Brain (organoid and tissue), 16 donors: ENCODE measurements at places on chromosomes 2 and 18.

GRCh38 chr2:204331988-204332387, 213.3 kb upstream of the PARD3B start:
- no peak for DNase-seq

GRCh38 chr18:68839701-68840100, 41.8 kb downstream of the CCDC102B start:
- no peak for DNase-seq

DNA sequence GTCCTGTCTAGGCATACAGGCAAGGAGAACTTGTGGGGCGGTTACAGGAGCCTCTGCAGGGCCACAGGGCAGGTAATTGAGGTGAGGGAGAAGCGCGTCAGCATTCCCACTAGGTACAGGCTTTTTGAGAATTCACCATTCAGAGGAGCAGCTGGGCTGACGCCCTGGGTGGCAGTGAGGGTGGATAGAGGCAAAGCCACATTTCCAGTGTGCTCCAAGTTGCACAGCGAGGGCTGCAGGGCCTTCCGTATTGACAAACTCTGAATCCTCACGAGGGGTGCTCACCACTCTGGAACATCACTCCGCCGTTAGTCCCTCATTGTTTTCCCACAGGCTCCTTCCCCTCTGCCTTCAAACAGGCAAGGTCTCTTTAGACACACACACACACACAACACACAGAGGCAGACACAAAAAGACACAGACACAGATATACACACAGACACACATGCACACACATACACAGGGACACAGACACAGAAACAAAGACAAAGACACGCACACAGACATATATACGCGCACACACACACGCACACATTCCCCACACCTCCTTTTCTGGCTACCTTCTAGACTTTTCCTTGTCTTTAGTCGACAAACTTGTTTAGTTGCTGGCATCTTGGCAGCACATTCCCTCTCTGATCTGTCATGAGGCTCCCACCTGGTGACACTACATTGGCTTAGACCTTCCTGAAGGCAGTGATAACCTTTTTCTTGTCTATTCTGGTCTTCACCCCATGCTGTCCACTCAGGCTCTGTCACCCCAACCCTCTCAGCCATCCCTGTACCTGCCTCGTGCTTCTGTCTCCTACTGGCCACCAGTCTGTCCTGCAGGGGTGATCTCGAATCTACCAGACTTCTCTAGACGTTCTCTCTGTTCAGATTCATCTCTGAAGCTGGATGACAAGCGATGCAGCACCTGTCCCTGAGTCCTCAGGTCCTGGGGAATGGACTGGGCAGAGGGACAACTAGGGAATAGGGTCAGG, 136.8 kb downstream of the ALPK2 start:
- no peak for DNase-seq

DNA sequence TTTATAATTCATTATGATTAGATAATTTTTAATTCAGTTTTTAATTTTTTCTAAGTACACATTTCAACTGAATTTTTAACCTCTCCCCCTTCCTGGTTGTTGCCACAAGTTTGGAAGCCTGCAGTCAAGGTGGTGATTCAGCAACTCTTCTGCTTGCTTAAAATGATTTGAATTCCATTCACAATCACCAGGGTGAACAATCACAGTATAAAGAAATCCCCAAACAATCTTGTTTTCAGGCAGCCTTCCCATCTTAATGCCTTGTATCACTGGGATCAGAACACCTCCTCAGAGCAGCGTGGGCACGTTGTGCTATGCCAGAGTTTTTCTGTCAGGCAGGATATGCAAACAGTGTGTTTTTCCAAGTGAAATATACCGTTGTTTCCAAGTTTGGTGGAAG, 46.7 kb upstream of the BARD1 start:
- no peak for DNase-seq

GRCh38 chr2:20649576-20649975, 1.3 kb downstream of the HS1BP3 start:
- no peak for DNase-seq

- no peak for DNase-seq
Observed at GRCh38 chr18:62066102-62066818, 120.6 kb downstream of the PIGN start.

GRCh38 chr2:28772351-28772750, 20.7 kb downstream of the PPP1CB start:
- DNase-seq = no peak

DNA sequence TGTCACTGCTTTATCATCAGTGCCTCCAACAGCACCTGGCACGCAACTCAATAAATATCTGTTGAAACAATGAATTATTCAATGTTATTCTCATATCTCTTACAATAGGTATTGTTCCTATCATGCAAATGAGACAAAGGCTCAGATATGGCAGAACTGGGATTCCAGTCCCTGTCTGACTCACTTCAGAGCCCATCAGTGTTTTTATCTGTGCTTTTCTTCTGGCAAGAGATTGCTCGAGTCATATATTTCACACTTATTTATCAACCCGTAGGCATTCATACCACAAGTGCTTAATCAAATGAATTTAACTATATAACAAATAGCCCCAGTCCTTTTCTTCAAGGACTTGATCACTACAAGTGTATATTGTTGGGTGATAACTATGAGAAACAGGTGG, 76.4 kb upstream of the TSPYL6 start:
- no peak for DNase-seq

- no peak for DNase-seq
Observed at GRCh38 chr18:1050012-1050657, 145.5 kb downstream of the ADCYAP1 start.

- no peak for DNase-seq
Observed at GRCh38 chr2:63765117-63765516, 76.6 kb upstream of the UGP2 start.

DNA sequence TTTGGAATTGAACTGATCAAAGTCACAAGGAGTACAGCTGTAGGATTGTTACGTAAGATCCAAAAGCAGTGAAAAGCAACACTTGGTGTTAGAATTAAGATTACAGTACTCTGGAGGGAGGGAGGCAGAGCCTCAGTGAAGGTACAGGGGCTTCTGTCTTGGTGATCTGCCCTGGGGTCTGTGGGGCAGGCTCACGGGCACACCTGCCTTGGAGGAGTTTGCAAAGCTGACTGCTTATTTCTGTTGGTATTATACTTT, 114.9 kb downstream of the NCK2 start:
- no peak for DNase-seq

- no peak for DNase-seq
Observed at GRCh38 chr2:198097630-198098029, 293.2 kb downstream of the PLCL1 start.

GRCh38 chr18:37207343-37207742, 358.3 kb downstream of the CELF4 start:
- DNase-seq = no peak

DNA sequence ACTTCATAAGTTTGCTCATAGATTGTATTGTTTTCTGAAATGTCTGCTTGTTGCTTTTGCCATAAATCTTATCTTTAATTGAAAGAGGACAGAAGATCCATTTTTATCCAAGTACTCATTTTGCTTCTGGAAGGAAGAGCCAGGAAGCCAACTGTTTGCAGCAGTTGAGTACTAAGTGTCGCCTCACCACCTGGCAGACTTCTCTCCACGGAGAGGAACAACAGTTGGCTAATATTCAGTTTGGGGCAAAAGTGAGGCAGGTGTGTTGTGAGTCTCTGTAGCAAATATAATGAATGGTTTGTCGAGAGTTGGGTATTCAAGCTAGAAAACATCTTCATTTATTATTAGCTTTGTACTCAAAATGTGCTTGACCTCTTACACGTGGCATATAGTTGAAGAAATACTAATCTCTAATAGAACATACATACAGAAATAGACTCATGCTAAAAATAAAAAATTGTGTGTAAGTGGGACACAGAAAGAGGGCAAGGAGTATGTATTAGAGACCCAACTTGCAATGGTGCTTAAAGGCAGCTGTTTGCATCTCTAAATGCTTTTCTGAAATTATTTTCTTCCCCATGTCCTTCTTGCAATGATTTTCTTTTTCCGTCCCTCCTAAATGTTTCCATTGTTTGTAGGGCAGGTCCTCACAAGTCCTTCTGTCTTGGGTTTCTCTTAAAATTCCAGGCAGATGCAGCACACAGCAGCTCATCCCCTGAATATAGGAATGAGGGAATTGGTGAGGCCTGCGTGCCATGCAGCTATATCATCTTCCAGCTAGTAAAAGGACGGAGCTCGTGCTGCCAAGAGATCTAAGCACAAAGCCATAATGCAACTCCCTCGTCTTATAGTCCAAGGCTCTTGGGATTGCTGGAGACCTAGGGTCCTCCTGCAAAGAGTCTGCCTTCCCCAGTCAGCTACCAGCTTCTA, 44.8 kb upstream of the MAP3K20 start:
- DNase-seq = no peak

- DNase-seq = no peak
Observed at GRCh38 chr18:27277554-27277953, 92.4 kb upstream of the CHST9 start.

GRCh38 chr2:104432991-104433390, 420.9 kb upstream of the POU3F3 start:
- DNase-seq = peak; percentile 33

DNA sequence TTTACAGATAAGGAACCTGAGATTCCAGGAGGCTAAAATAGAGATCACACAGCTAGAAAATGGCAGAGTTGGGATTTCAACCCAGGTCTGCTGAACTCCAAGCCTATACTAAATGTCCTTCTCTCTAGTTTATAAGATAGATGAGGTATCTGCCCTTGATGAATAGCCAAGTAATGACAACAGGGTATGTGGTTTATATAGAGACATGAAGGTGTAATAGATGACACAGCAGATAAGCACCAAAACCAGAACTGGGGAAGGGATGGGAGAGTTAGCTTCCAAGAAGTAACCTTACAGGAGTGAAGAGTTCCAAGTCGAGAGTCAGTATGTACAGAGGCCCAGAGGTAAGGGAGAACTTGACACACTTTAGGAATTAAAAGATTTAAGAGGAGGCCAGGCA, 104.7 kb upstream of the UBXN4 start:
- DNase-seq = no peak

- DNase-seq = no peak
Observed at GRCh38 chr2:66633631-66634030, 198.7 kb downstream of the MEIS1 start.

DNA sequence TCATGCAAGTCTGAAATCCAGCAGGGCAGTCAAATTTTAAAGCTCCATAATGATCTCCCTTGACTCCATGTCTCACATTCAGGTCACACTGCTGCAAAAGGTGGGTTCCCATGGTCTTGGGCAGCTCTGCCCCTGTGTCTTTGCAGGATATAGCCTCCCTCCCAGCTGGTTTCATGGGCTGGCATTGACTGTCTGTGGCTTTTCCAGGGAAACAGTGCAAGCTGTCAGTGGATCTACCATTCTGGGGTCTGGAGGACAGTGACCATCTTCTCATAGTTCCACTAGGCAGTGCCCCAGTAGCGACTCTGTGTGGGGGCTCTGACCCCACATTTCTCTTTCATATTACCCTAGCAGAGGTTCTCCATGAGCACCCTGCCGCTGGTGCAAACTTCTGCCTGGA, 220.6 kb upstream of the COPS8 start:
- no peak for DNase-seq

GRCh38 chr2:39379643-39380524, 57.2 kb downstream of the MAP4K3 start:
- peak; percentile 73 for DNase-seq

- DNase-seq = no peak
Observed at GRCh38 chr2:202643012-202643858, 8.5 kb downstream of the FAM117B start.

DNA sequence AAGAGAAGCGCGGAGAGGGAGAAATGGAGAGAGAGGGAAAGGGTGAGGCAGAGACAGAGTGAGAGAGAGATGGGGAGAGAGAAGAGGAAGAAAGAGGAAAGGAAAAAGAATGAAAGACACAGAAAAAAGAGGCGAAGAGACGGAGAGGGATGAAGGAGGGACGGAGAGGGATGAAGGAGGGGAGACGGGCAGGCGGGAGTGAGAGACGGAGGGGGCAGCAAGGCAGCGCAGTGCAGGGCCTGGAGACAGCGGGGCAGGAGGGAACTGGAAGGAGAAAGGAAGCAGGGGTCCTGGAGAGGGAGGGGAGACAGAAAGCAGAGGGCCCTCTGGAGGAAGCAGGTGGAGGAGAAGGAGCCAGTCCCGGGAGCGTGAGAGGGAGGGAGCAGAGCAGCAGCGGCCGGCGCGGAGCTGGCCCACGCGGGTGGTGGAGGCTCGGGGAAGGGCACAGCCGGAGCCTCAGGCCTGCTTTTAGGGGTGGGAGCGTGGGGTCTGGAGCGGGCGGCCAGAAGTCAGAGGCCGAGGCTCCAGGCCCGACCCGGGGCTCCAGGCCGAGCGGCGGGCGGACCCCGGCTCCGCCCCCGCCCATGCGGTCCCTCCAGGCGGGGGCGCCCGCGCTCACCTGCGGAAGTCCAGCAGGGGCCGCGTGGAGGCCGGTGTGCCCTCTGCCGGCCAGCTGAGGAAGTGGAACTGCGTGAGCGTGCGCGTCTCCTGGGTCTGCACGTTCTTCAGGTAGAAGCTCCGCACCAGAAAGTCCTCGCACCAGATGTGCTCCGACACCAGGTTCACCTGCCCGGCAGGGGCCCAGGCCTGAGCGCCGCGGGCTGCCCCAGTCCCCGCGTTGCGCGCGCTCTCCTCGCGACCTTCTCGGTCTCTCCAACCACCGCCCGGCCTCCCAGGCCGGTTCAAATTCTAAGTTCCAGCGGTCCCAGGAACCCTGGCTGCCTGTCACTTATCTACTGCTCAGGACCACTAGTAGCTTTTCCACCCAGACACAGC, 14.5 kb downstream of the PTPRN start:
- peak; percentile 70 for DNase-seq

GRCh38 chr2:16588565-16588964, 77.1 kb downstream of the CYRIA start:
- no peak for DNase-seq

- DNase-seq = no peak
Observed at GRCh38 chr18:75089748-75090327, 119.1 kb downstream of the PTGR3 start.

DNA sequence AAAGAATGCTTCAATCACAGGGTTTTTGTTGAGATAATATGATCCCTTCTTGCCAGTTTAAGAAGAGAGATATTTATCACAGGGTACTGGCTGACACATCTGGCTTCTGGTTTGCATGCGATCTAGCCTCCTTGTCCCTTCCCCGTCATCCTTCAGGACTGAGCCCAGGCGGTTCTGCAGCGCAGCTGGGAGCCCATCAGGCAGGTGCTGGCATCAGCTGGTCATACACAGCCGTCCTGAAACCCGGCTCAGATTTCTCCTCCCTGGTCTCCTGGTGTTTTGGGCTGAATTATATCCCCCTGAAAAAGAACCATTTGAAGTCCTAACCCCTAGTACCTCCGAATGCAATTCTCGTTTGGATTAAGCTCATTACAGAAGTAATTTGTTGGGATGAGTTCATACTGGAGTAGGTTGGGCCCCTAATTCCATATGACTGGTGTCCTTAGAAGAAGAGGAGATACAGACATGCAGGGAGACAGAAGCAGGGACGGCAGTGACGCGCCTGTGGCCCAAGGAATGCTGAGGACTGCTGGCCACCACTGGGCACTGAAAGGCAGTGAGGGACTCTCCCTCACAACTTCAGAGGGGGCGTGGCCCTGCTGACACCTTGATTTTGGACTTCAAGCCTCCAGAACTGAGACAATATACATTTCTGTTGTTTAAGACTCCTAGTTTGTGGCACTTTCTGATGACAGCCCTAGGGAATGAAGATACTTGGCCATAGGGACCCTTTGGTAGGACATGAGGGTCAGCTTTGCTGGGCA, 83.9 kb upstream of the ODC1 start:
- no peak for DNase-seq

- DNase-seq = peak; percentile 79
Observed at GRCh38 chr18:1018181-1018681, 113.6 kb downstream of the ADCYAP1 start.
